ENCODE measurements at places on chromosomes 2 and 18.

DNA sequence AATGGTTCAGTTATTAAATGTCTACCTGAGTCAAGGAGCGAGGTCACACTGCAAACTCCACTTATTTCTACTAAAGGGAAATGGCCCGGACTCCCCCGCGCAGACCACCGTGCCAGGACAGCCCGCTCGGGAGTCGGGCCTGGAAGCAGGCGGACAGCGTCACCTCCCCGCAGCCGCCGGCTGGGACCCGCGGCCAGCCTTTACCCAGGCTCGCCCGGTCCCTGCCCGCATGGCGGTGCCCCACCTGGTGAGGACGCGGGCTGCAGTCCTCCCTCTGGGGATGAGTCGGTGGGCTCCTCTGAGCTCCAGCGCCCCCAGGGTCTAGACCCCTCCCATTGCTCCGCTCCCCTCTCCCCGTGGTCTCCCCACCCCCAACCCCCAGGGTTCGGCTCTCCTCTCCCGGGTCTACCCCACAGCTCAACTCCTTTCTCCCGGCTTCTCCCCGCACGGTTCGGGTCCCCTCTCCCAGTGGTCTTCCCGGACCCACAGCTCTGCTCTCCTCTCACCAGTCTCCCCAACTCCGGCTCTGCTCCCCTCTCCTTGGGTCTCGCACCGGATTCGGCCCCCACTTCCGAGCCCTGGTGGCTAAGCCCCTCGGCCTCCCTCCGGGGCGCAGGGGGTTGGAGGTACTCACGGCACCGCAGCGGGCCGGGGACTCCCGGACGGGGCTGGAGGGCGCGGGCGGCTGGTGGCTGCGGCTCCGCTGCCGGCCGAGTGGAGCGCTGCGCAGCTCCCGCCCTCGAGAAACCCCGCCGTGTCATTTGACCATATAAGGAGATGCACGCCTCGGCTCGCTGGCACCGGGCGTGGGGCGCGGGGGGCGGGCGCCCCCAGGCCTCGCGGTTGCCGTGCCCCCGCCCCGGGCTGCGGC is at the start of gene FHL2:
Gene FHL2 (minus strand): TSS at position 716 of the 871 bp plus-strand sequence. CDS start 12,535 bp downstream, outside the sequence.
- peak; percentile 57 for DNase-seq

- DNase-seq, result no peak
Observed at GRCh38 chr2:58204195-58204959, 36.7 kb downstream of the FANCL start.

- DNase-seq, result no peak
Observed at GRCh38 chr2:128446049-128446873, 127.6 kb upstream of the HS6ST1 start.

DNA sequence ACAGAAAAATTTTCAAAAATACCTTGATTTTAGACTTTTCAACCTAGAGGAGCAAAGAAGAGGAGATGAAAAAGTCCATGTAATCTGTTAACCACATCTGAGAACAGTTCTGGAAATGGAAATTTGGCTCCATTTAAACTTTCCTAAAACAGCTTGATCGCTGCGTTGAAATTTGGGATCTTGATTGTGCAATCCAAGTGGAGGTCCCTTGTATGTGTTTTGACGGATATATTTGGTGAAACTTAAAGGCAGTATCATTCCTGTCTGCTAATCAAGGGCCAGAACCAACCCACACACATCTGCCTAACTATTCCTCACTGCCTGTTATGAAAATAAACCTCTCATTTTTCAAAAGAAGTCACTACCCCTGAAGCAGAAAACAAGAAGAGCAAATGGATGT is 46.6 kb downstream of the SPATS2L start:
- no peak for DNase-seq

DNA sequence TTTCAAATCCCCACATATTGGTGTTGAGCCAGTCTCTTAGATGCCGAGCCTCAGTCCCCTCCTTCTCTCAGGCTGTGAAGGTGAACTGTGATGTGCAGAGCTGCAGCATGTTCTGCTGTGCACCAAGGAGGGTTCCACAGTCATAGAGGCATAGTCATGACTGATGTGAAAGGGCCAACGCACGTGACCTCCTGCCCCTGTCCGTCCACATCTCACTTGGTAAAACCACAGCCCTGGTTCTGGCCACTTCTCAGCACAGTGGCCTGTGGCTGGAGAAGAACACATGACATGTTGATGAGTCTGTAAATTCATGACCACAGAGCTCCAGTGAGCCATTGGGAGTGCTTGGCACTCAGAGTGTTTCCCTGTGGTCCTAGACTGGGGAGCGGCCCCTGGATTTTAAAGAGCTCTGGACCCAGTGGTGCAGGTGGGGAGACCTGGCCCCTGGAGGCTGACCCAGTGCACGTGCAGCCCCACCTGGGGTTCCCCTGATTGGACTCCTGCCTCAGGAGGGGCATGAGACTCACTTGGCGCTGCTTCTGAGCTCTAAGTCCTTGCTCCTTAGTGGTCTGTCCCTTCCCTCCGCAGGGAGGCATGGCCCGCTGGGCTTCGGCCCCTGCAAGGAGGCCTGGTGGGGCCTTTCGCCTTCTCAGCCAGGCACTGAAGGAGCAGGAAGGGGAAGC is 25.3 kb downstream of the INPP4A start:
- no peak for DNase-seq

- DNase-seq, result no peak
Observed at GRCh38 chr2:75622929-75623328, 23.7 kb upstream of the MRPL19 start.

GRCh38 chr2:117972476-117973123 is 41.3 kb downstream of the CCDC93 start:
- DNase-seq, result no peak

GRCh38 chr2:111100765-111101162 is 19.9 kb upstream of the BCL2L11 start:
- DNase-seq, result no peak

DNA sequence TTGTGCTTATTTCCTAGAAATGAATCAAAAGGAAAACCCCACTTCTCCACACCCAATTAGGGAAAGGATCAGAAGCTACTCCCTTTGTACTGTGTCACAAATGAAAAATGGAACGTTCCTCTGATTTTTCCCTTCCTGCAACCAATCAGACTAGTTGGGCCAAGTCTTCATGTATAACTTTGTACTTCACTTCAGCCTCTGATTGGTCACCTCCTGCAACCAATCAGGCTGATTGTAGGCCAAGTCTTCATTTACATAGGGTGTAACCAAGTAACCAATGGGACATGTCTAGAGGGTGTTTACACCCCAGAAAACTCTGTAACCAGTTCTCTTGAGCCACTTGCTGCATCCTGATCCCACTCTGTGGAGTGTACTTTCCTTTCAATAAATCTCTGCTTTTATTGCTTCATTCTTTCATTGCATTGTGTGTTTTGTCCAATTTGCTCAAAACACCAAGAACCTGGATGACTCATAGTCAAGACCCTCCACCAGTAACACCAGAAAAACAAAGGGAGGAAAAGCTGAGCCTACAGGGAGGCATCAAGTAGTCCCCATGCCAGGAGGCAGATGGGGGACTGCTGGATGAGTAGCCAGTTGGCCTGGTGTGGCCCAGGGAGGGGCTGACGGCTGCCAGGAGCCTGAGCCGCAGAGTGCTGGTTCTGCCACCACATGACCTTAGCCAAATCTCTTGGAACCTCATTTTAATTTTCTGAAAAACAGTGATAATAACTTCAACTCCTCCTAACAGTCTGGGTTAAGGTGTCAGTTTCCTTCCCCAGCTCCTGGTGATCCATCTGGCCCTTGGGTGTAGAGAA is 46.1 kb downstream of the SOWAHC start:
- no peak for DNase-seq

DNA sequence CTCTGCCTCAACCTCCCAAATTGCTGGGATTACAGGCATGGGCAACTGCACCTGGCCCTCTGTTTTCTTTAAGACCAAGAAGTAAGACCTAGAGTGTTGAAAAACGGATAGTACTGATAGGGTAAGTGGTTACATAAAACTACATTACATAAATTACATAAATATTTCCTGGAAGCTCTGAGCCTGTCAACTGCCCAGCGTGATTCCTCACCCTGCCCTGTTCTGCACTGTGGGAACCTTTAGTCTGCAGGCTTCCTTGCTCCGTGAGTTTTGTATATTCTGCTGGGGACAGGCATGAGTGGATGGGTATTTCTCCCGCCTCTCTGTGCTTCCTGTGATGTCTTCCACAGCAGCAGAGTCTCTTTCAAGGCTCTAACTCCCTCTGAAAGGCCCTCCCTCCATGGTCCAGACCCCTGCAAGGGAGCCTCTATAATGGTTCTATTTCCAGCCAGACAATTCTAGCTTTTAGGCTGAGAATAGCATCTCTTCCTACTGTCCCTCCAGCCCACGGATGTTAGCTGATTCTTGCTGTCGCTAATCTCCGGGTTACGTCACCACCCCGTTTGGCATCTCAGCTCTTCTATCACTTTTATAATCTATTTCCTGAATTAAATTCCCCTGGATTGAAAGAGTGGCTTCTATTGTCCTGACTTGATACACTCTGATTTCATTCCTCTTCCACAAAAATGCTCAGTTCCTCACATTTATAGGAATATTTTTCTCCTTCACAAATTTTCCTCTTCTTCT is 49.5 kb upstream of the PLEKHM3 start:
- no peak for DNase-seq

DNA sequence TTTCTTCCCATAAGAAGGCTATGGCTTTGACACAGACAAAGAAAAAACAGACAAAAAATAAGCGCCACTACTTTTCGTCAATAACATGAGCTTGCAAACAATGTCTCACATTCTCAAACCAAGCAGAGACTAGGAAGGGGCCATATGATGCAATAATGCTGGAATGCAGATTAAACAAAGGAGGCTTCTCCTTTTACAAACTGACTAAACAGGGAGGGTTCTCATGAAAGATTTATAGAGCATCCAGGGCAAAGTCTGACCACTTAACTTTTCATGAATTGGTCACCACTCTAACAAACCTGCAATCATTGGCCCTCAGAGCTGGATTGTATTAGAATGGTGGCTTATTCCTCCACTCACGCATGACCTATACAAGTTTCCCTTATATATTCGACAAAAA is 663.3 kb upstream of the CHAC2 start:
- DNase-seq, result no peak

GRCh38 chr2:138476940-138477339 is 24.6 kb upstream of the SPOPL start:
- no peak for DNase-seq

DNA sequence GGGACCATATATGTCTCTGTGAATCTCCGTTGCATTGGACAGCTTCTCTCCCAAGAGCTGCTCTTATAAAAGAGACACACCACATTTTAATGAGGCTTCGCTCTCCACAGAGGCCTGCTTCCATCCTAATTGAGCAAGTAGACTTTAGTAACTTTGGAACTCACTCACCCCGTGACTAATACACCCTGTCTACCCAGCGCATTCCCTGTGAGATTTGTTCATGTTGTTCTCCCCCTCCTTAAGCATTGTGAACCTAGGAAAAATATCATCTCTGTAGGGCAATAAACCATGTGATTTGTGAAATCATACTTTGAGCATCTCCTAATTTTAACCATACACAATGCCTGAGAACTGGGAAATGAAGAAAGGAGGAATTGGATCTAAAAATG is 56.9 kb downstream of the MCFD2 start:
- no peak for DNase-seq

DNA sequence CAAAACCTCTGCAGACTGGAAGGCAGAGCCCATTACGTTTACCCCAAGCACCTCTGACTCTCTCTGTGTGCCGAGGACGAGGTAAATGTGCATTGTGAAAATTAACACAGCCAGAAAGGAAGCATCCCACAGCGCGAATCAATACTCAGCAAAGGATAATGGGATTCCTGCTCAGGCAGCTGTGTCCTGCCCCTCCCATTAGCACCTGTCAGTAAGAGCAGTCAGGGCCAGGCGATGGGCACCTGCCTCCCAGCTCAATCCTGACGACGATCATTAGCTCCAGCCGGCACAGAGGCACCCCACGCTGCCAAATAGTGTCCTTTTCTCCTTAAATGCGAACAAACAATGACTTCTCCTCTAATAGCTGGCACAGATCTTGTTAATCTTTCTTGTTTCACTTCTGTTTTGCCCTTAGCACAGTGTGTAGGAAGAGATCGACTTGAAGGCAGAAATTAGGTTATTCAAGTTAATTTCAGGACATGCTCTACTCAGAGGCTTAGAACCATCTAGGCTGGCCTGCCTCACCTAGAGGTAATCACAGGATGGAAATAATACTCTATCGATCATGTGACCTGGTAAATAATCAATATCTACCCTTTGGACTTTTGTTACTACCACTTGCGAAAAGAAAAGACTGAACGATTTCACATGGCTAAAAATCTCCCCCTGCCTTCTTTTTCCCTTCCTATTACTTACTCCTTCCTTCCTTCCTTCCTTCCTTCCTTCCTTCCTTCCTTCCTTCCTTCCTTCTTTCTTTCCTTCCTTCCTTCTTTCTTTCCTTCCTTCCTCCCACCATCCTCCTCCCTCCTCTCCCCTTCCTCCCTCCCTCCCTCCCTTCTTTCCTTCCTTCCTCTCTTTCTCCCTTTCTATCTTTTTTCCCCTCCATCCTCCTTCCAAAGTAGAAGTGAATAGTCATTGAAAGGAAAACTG is 487.9 kb upstream of the ID2 start:
- no peak for DNase-seq

DNA sequence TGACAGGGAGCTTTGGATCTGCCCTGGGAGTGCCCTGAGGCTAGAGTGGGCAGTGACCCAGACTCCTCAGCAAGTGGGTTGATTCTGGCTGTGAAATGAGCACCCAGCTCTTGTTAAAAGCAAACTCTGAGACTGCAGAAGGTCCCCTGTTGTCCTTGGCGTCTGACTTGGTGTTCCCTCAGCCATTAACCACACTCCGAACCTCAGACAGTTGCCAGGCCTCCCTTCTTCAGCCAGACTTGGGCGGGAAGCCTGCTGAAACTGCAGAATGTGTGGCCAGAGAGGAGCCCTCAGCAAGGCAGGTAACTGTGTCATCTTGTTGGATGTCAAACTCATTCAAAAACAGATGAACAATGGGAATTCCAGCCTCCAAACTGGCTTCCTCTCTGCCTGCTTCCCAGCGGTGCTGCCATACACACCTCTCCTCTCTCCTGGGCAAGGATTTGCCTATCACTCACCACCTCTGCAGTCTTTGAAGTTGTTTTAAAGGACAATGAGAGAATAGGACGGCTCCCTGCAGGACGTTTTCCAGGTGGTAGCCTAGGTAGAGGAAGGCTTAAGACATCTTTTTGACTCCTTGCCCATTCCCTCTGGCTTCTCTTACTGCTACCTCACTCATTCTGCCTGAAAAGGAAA is 38.9 kb upstream of the B3GNT2 start:
- DNase-seq, result no peak

DNA sequence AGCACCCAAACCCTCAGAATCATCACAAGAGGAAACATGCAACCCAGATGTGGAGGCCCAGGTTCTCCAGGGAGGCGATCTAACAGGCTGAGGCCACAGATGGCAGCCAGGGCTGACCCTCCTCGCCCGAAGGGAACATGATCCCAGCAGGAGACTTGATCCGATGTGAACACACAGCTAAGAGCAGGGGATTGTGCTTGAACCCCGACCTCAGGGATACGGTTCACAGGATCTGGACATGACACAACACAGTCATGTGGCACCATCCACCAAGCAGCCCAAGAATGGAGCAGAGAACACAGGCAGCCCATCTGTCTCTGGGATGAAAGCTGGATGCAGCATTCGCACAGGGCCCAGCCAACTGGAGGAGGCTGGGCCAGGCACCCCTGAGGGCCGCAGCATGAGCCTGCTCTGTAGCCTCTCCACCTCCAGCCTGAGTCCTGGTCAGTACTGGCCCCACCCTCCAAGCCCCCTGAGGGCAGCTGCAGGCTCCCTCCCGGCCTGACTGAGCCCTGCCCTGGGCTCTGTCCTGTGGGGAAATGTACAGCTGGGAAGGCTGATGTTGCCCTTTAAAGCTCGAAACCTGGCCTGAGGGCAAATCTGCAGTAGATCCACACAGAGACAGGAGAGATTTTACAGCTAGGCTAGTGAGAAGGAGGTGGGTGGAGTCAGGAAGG is 39.0 kb downstream of the AQP12A start:
- no peak for DNase-seq

- DNase-seq, result no peak
Observed at GRCh38 chr2:203870941-203871340, 3.4 kb downstream of the CTLA4 start.
